Endodermal cell (in vitro differentiated cells): ENCODE measurements at places on chromosomes 3 and 15. TPM values are rescaled to one million over a fixed set of nuclear protein-coding genes. Genes with fewer than 3 reads are reported as not detected.

Gene AADACL2
- not detected in 3 replicates for total RNA-seq

Gene NR1I2
- total RNA-seq = 0.18 and 0.29 TPM in 2 replicates

Gene CCR9
- not detected in 3 replicates for total RNA-seq

Gene LRRIQ4
- total RNA-seq = 0.21 TPM in 1 of 3 replicates, not detected in the others

Gene FOXB1
- 0.35 TPM in 1 of 3 replicates, not detected in the others for total RNA-seq

Gene MME
- 30.2 to 66.6 TPM (median 37.4 TPM) in 3 replicates for total RNA-seq

Gene GOLGA8M
- 0.70 to 0.86 TPM in 2 of 3 replicates, not detected in the other for total RNA-seq

Gene FEZF2
- total RNA-seq = not detected in 3 replicates

Gene NRROS
- total RNA-seq = 3.2 TPM in 2 replicates

Gene FBXW12
- 0.13 TPM in 1 of 2 replicates, not detected in the other for total RNA-seq

Gene COL8A1
- total RNA-seq = 3.3 and 3.9 TPM in 2 replicates
